ENCODE measurements at places on chromosomes 4 and X.

GRCh38 chr4:123217664-123218063 lies 178.9 kb upstream of the SPRY1 start:
- DNase-seq, result no peak

GRCh38 chr4:53589511-53589910 lies 1.8 kb downstream of the LNX1 start:
- DNase-seq, result no peak

DNA sequence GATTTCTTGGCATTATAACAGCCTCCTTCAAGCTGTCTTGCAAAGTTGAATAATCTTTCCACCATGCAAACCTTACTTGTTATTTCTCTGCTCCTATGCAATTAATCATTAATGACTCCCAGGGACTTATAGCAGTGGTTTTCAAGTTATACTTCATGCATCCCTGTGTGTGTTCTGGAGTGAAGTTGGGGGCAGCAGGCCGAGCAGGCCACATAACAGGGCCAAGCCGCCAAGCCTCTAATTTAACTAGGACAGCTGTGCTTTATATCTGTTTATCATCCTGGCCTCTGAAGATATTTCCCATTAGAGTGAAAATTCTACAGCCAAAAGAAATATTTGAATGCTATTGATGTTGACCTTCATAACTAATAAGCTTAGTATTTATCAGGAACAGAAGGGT lies 133.5 kb upstream of the PAK3 start:
- no peak for DNase-seq

- DNase-seq, result no peak
Measured at GRCh38 chr4:70980196-70980595, 13.3 kb upstream of the DCK start.

- no peak for DNase-seq
Measured at GRCh38 chrX:75421688-75422230, 101.1 kb downstream of the ZDHHC15 start.

- no peak for DNase-seq
Measured at GRCh38 chrX:39011454-39012221, 210.4 kb downstream of the MID1IP1 start.

- DNase-seq, result no peak
Measured at GRCh38 chr4:26001413-26001812, 87.4 kb downstream of the SMIM20 start.

- no peak for DNase-seq
Measured at GRCh38 chr4:119493419-119493818, 135.2 kb downstream of the PDE5A start.

DNA sequence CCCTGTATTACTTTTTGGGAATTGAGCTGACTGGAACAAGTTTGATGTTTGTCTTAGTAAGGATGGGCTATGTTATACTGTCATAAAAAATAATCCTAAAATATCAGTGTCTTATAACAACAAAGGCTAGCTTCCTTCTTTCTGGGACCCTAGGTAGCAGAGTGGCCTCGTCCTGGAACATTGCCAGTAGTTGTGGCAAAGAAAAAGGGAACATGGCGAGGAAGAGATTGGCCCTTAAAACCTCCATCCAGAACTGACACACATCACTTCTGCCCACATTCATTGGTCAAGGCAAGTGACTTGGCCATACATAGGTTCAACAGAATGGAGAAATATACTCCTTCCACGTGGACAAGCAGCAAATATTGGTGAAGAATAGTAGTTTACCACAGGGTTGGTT lies 287.9 kb downstream of the PPP1R2C start:
- DNase-seq, result no peak

DNA sequence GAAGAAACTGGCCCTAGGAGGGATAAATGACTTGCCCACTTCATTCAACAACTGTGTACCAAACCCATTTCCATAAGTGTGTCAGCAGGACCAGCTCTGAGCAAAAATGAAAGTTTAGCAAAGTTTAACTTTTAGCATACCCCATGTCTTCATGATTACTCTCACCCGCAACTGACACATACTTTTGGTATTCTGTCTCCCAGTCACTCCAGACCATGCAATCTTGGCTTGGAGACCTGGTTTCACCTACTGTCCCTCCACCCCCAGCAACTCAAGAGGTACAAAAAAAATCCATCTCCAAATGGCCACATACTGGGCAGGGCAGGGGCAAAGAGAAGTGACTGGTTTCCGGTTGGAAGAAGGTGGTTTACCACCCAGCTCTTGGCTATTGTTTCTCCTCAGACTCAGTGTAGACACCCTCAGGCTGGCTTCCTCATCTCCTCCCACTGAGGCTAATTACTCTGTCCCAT lies 79.8 kb downstream of the RLIM start:
- no peak for DNase-seq

- DNase-seq, result no peak
Measured at GRCh38 chr4:7024336-7024890, 18.8 kb upstream of the TADA2B start.

- DNase-seq, result no peak
Measured at GRCh38 chr4:153005899-153006381, 69.8 kb downstream of the FHDC1 start.

- DNase-seq, result no peak
Measured at GRCh38 chr4:175457956-175458355, 354.1 kb downstream of the GPM6A start.

DNA sequence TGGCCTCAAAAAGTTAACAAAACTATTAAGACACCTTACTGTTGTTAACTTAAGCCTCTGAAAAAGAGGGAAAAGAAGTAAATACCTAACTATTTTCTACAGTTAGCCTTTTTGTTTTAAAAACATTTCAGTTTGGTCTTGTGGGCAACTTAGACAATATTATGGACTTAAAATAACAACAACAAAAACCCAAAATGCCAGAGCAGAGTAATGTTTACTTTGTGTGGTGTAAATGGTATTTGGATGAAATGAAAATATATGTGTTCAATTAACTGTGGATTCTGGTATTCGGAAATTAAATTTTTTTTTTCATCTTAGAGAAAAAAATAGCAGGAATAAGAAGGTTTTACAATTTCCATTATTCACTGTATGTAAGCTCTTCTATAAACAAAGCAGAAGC lies 79.6 kb upstream of the NPNT start:
- DNase-seq, result no peak

GRCh38 chr4:169956091-169956843 lies 69.9 kb downstream of the MFAP3L start:
- DNase-seq, result no peak

- DNase-seq, result peak; percentile 1
Measured at GRCh38 chrX:14095702-14096101, 66.0 kb upstream of the GEMIN8 start.

DNA sequence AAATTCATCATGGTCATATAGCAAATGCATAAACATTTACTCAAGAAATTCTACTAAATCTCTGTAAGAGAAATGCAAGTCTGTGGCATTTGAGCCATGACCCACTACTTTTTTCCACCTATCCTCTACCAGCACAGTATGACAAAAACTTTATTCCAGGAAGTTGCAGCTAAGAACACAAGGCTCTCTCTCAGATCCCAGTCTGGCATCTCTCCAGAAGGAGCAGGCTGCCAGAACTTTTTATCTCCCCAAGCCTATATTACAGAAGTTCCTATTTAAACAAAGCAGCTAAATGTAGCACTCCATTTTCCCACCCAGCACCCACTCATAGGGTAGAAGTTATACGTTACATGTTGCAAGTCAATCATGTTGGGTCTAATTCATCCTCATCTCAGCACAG lies 49.3 kb upstream of the EPGN start:
- no peak for DNase-seq
